ENCODE measurements at places on chromosomes 7 and 10.

- no peak for DNase-seq
Observed at GRCh38 chr7:72015136-72015535, 397.0 kb downstream of the CALN1 start.

DNA sequence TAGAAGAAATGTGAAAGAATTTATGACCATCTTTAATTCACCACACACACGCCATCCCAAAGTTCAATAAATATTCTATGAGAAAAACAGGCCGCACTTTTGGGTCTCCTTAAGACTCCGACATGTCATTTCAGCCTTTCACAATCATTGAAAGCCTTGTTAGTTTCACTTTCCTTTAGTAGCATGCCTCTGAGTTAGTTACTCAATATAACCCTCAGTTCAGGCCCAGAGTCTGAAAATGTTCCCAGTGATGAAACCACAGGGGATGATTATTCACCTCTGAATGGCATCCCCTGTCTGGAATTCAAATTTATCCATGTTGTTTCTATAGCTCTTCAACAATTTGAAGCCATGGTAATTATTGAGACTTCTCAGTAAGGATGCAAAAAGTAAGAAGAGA is 278.1 kb upstream of the NRP1 start:
- no peak for DNase-seq

- DNase-seq, result no peak
Observed at GRCh38 chr7:83427884-83428283, 221.1 kb downstream of the SEMA3E start.

GRCh38 chr10:113239566-113240350 is 289.7 kb downstream of the TCF7L2 start:
- DNase-seq, result no peak

GRCh38 chr10:52678611-52679010 is 94.0 kb downstream of the MBL2 start:
- DNase-seq, result no peak

DNA sequence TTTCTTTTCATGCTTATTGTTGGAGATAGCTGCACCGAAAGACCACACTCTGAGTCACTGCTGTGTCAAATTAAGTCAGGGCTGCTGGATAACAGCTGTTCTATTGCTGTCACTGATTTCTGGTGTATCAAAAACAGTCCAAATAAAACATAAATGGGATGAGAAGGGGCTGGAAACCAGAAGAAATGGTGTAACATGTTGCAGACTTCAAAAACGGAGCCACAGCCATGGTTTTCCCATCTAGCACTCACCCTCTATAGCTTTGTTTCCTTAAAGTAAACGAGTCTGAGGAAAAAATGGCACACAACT is 103.3 kb upstream of the DIP2C start:
- DNase-seq, result no peak

DNA sequence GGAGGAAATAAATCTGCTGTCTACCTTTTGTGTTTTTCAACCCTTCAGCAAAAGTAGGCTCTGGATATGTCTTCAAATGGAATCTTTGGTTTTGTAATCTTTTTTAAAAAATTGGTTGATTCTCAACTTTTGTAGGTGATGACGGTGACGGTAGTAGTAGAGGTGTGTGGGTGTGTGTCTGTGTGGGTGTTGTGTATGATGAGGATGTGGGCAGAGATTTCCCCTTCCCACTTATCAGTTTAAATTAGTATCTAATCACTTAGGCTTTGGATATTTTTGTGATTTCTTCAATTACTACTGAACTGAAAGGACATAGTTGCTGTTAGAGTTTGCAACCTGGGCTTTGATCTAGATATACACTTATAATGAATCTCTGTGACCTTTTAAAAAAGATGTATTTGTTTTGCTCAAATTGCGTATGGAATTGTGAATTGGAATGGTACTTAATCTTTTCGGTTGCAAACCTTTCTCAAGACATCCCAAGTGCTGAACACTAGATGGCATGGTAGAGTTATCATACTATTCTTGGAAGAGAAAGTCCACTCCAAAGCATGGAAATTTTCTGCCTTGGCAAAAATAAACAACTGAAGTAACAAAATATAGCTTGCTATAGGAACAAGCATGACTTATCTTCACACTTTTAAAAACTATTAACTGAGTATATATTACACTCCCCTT is 51.9 kb upstream of the A1CF start:
- no peak for DNase-seq

All from NCI-H187 (cell line).